NCI-H460 (cell line): ENCODE measurements at places on chromosomes 6 and 20. TPM values are rescaled to one million over a fixed set of nuclear protein-coding genes. Genes with fewer than 3 reads are reported as not detected.

Gene ZNF184
- total RNA-seq: 10.9 and 15.3 TPM in 2 replicates

Gene OR2B6
- total RNA-seq: 0.42 TPM in 1 of 2 replicates, not detected in the other

GRCh38 chr20:51108638-51109363 is 85.9 kb upstream of the KCNG1 start:
- no peak for DNase-seq

DNA sequence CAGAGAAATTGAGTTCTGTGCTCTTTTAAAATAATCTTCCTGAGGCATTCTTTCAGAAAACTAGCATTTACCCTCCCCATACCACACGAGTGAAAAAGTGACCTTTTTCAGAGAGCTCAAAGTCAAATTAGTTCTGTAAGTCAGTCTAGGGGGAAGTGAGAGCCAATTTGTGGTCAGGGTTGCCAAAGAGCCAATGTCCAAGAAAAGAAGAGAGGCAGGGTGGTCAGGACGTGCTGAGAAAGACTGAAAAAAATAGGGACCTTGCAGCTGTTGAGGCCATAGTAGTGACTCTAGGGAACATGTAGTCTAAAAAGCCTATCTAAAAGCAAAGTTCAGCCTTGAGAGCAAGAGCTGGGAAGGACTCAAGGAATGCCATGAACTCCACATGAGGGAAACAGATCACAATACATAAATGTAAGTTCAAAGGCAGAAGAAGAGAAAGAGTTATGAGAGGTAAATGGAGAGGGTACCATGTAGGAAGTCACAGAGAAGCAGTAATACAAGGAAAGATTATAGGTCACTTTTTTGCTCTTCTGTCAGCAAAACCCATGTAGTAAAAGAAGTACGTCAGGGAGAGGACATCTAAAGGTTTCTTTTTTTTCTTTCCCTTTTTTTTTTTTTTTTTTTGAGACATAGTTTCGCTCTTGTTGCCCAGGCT is 565.1 kb upstream of the FLRT3 start:
- DNase-seq: no peak

- DNase-seq: no peak
Measured at GRCh38 chr20:19543101-19543500, 215.0 kb upstream of the RIN2 start.

- no peak for DNase-seq
Measured at GRCh38 chr6:136166815-136167214, 83.3 kb downstream of the MTFR2 start.
